Stimulated activated CD4-positive, alpha-beta T cell treated with anti-CD3 and anti-CD28 coated beads, Interleukin-4, amount 100 ng/mL, for 4 hours (primary cell): ENCODE measurements at places on chromosomes 3 and 15.

DNA sequence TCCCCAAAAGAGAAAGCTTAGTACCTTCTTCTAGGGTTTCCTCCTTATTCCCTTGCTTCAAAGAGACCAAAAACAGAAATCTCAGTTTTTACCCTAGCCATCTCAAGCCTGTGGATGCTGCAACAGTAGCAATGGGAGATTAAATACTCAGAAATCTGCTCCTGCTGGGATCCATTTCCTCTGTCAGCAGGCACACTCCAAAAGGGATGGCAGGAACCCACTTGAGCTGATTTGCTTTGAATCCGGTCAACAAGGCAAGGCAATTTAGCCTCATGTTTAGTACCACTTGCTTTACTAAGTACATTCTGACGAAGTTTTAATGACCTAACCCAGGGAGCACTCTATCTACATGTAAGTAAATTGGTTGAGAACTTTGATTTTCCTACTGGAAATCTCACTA, 590.0 kb upstream of the ADAMTS9 start:
- no peak for DNase-seq

- no peak for DNase-seq
Observed at GRCh38 chr15:39643727-39644126, 62.8 kb downstream of the THBS1 start.

DNA sequence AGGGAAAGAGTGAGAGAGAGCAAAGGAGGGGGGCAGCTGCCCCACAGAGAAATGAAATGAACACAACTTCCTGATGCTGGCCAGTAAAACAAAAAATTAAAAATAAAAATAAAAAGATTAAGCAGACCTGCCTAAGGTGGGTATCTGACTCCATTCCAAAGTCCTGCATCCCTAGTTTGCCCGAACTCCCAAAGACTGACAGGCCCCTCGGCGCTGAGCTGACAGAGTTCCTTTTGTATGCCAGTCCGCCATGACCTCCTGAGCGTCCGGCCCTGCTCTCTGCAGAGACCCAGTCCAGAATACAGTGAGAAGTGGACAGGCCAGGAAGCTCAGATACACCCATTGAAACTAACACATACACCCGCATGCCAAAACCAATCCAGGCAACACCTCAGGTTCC, 54.9 kb downstream of the CHDH start:
- no peak for DNase-seq

DNA sequence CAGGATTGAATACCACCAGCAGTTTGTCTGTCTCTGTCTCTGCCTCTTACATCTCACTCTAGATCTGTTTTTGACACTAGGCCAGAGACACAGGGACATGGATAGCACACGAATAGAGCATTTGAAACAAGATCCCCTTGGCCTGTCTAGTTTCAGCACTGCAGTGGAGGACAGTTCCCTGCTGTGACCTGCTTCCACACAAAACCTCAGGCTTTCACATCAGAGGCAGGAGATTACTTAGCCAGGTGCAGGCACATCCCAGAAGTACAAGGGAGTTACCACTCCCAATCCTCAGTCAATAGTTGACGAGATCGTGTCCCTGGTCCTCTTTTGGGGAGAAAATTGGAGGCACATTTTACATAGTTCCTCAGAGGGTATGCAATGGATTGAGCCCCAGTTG, 34.0 kb upstream of the CCK start:
- no peak for DNase-seq

- DNase-seq = no peak
Observed at GRCh38 chr15:83769411-83769999, 115.6 kb downstream of the ADAMTSL3 start.
